ENCODE measurements at places on chromosomes 7 and 10. TPM values are rescaled to one million over a fixed set of nuclear protein-coding genes. Genes with fewer than 3 reads are reported as not detected.

Gene MYPN
- 2.7 TPM for total RNA-seq

Gene ANXA8L1
- total RNA-seq = 85.5 TPM

Gene MOGAT3
- total RNA-seq = not detected

Gene PGAM2
- not detected for total RNA-seq

Gene HTR5A
- not detected for total RNA-seq

Gene SLC26A3
- total RNA-seq = not detected

Gene KCNIP2
- 0.73 TPM for total RNA-seq

Gene NAT16
- total RNA-seq = 0.17 TPM

Gene ABCF2
- 69.2 TPM for total RNA-seq

Gene SDK1
- 0.59 TPM for total RNA-seq

Gene HGF
- not detected for total RNA-seq

Gene AHR
- 15.4 TPM for total RNA-seq

Gene ACHE
- 2.0 TPM for total RNA-seq

Gene FAM237B
- not detected for total RNA-seq

Gene FGL2
- total RNA-seq = not detected

All from A549 treated with CpdA at 1 μM for 4 hours (cell line).